ENCODE measurements at places on chromosomes 11 and 22.

- DNase-seq: no peak
Measured at GRCh38 chr11:17498058-17498457, 21.4 kb upstream of the ABCC8 start.

DNA sequence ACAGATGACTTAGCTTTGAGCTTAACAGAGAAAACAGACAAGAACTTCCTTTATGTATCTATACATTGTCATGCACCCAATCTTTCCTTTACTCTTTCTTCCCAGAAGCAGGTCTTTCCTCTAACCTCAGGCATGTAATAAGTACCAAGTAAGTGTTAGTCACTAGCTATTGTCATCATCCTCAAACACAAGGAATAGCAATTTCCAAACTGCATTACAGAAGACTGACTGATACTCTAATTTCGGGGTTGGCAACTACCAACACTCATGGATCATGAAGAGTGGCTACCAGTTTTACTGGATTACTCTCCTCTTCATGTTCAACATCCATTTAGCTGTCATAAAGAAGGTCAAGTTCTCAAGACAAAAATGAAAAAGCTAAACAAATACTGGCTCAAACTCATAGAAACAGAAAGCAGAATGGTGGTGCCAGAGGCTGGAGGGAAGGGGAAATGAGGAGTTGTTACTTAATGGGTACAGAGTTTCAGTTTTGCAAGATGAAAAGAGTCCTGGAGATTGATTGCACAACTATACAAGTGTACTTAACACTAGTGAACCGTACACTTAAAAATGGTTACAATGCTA, 111.6 kb downstream of the SIK3 start:
- DNase-seq: no peak

DNA sequence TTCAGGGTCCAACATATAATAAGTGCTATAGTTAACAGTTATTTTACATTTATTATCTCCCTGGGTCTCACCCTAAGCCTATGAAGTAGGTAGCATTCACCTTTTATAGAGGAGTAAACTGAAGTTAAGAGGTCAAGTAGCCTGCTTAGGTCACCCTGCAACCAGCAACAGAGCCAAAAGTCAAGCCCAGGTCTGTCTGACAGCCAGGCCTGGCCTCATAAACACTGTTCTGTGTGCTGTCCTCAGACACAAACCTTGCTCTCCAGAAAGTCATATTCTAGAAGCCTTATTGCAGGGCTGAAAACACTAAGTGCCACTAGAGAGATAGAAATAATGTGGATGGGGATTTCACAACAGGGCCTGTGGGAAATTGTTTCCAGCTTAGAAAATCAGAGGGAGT, 59.3 kb downstream of the BDNF start:
- no peak for DNase-seq

- DNase-seq: no peak
Measured at GRCh38 chr11:120058931-120059330, 79.0 kb downstream of the TRIM29 start.

DNA sequence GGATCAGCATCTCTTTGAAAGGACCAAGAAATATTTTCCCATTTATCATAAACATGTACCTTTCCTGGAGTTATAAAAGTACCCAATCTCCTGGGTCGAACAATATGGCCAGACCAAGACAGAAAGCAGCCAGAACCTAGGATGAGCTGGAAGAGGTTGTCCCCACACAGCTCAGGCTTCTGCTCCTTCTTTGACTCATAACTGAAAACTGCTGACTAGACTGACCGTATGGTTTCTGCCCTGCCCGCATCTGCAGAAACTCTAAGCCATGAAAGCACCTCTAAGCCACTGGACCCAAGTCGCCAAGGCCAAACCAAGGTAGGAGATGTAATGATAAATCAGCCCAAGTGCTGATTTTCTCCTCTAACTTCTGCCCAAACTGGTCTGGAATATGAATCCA, 129.8 kb downstream of the OPCML start:
- DNase-seq: no peak

DNA sequence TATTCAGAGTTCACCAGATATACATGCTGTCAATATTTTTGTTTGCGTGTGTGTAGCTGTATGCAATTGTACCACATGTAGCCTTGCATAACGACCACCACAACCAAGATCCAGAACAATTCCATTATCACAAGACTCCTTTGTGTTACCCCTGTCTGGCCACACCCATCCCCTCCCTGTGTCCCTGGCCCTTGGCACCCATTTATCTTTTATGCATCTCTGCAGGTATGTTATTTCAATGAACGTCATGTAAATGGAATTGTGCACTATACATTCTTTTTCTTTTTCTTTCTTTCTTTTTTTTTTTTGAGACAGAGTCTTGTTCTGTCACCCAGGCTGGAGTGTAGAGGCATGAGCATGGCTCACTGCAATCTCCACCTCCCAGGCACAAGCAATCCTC, 9.7 kb upstream of the PAFAH1B2 start:
- no peak for DNase-seq

GRCh38 chr11:35683728-35684339, 21.3 kb downstream of the TRIM44 start:
- DNase-seq: no peak

GRCh38 chr22:17775781-17776465, 1.7 kb upstream of the BID start:
- DNase-seq: no peak

GRCh38 chr22:45450921-45451651, 37.6 kb downstream of the RIBC2 start:
- DNase-seq: no peak

DNA sequence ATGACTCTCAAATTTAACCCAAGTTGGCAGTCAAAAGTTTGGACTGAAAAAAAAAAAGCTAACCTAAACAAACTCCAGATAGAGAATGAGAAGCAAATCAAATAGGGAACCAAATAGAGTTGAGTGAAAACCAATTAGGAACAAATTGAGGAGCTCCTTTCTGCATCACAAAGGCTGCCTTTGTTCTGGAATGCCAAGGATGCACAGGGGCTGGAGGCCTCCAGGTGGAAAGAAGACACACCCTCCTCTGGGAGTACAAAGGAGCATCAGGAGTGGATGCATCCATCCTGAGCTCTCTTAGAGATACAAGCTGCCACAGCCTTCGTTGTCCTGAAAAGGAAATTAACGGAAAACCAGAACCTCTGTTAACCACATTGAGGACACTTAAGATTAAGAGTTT, 73.3 kb downstream of the MRGPRX1 start:
- DNase-seq: no peak

DNA sequence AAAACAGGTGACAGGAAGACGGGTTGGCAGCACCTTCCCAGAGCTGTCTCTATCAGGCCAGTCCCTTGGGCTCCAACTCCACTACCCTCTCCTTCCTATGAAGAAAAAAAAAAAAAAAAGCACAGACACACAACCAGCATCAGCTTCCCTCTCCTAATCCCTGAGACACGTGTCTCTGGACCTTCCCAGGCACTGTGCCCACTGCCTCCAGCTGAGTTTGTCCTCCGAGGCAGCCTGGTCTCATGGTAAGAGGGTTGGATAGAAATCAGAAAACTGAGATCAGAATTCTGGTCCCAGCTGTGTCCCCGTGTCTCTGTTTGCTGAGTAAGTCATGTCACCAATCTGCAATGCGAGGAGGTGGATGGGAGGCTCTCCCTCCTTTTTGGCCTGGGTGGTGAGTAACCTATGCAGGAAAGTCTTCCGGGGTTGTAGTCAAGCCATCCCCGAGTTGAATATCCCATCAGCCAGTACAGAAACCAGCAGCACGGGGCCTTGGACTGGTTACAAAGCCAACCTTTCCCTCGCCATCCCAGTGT, 193.7 kb upstream of the TBCEL start:
- no peak for DNase-seq

DNA sequence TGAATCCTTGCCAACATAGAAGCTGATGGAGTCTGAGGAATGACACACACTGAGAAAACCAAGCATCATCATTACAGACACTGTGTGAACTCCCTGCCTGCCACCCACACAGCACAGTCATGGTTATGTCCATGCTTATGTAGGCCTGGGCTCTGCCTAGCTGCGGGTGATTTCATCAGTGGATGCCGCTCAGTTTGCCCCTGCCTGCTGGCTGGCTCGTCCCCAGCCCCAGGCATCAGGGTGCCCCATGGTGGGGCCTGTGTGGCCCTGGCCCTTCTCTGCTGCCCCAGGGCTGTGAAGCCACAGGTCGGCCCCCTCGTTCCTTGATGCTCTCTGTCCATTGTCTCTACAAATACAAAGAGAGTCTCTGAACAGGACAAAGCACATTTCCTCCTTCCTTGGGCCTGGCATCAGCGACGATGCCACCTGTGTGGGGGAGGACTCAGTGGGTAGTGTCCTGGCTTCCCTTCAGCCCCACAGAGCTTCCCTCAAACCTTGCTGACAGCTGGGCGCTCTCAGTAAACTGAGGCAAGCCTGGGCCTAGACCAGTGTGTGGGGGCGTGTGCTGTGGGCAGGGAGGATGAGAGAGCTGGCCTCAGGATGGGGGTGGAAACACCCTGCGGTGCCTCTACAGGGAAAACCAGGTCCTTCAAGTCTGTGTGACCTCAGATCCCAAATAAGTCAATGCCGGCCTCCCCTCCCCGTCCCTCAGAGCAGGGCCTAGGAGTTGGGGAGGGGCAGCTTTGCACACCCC, 20.0 kb upstream of the TUB start:
- peak; percentile 48 for DNase-seq

GRCh38 chr22:29661336-29661735, 57.9 kb downstream of the NF2 start:
- no peak for DNase-seq

DNA sequence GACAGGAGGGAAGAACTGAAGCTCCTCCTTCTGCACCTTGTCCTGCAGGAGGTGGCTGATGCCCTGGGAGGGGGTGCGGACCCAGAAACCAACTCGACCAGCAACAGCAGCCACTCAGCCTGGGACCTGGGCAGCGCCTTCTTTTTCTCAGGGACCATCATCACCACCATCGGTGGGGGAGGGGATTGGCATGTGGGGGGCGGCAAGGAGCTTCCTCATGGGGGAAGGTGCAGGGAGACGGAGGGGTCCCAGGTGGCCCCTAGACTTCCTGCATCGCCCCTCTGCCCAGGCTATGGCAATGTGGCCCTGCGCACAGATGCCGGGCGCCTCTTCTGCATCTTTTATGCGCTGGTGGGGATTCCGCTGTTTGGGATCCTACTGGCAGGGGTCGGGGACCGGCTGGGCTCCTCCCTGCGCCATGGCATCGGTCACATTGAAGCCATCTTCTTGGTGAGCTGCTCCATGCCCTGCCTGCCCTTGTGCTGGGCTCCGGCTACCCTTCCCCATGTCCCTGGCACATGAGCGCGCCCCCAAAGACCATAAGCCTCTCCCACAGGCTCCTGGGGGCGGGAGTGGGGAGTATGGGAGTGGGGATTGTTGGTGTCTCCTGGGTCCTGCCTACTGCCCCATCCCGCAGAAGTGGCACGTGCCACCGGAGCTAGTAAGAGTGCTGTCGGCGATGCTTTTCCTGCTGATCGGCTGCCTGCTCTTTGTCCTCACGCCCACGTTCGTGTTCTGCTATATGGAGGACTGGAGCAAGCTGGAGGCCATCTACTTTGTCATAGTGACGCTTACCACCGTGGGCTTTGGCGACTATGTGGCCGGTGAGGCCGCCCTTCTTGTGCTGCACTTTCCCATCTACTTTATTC, 3.1 kb upstream of the CATSPERZ start:
- no peak for DNase-seq

DNA sequence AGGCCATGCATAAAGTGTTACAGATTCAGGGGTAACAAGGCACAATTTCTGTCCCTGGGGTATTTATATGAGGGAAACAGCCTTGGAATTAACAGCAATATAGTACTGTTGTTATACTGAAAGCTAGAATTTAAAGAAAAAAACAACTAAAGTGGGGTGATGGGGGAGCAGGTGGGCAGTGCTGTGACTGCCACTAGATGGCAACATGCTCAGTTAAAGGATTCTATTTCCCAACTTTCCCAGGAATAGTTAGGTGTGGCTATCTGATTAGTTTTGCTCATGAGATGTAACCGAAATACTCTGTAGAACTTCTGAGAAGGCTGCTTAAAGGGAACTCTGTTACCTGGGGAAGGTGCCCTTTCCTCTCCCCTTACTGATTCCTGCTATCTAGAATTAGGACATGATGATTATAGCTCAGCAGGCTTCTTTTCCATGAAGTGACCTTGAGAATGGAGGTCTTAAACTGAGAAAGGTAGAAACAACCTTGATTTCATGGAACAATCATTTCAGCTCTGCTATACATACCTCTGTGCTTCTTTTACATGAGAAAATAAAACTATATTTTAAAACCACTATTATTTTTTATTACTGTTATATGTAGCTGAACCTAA, 102.6 kb downstream of the RELT start:
- no peak for DNase-seq

DNA sequence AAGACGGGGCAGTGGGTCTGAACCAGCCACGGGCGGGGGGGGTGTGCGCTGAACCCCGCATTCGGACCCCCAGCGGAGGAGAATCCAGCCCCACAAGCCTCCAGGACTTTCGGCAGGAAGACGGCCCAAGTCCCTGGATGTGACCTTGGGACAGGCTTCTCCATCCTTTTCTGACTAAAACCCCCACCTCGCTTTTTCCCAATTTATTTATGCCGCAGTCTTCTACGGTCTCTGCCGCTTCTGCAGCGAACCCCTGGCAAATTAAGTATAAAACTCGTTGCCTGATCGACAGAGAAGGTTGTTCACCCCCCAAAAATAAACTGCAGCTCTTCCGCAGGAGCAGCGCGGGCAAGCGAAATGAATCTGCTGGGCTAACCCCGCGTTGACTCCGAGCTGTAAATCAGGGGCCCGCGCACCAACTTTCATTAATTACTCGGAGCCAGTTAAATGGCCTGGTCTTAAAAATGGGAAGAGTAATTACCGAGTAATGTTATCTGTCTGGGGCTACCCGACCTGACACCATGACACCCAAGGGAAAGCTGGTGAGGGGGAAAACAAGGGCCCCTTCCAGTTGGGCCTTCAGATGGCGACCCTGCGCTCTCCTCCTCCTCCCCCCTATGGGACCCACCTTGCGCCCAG, 6.6 kb downstream of the WT1 start:
- DNase-seq: no peak

GRCh38 chr11:43632181-43632580, 48.4 kb upstream of the HSD17B12 start:
- DNase-seq: no peak

GRCh38 chr11:77175869-77176539, 48.0 kb downstream of the MYO7A start:
- DNase-seq: no peak

DNA sequence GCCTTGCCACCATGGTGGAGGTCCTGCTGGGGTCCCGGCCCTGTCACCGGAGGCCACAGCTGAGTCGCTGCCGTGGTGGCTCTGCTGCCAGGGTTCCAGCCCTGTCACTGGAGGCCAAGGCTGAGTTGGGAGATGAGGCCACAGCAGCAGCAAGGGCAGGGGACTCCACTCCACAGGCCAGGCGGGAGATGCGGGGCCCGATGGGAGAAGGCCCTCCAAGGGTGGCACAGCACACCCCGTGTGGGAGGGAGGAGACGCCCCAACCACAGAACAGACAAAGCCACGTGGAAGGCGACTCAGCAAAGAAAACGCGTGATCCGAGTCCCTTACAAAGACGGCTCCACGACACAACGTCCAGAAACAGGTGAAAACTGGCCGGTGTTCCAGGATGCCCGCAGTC, 159.3 kb downstream of the BRD1 start:
- peak; percentile 50 for DNase-seq
